Epithelial cell of esophagus (primary cell): ENCODE measurements at places on chromosomes 16 and 17.
A peak's percentile ranks its signal among the peaks of the same experiment; 100 is the strongest.

- DNase-seq: no peak
Measured at GRCh38 chr17:81924557-81925532, 2.7 kb downstream of the MAFG start.

GRCh38 chr17:60863892-60864707, 186.4 kb downstream of the BCAS3 start:
- DNase-seq: no peak

DNA sequence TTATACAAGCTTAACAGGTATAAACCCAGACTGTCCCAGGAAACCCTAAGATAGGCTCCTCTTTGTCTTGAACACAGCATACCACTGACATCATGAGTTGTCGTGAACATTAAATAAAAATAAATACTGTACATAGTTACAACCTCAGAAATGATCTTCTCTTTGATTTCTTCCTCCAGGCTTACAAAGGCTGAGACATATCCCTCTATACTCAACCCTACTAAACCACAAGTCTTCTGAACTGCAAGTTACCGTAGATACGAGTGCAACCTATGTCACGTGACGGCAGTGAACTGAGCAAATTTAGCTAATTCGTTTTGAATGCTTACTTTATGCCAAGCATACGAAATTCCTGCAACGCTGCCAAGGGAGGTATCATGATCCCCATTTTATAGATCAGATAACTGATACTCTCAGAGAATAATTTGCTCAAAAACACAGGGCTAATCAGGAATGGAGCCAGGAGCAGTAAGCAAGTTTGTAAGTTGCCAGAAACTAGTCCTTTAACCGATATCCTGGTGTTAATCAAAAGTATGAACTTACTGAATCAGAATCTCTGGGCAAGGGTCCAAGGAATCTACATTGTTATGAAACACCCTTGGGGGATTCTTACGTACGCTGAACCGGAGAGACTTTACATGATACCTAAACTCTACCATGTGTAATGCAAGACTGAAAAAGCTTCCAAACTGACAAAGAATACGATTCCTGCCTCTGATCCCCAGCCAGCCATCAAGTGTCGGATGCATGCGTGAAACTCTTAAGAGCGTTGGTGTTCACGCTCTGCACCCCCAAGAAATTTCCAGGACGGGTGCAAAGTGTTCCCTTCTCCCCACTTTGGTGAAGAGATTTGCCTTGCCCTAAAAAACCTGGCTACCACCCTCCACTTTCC, 106.2 kb downstream of the XYLT1 start:
- no peak for DNase-seq

- peak; percentile 36 for DNase-seq
Measured at GRCh38 chr17:78583091-78583490, 5.9 kb upstream of the DNAH17 start.

GRCh38 chr16:89446136-89446974, 44.0 kb downstream of the ANKRD11 start:
- no peak for DNase-seq
